ENCODE measurements at places on chromosomes 1 and 21. TPM values are rescaled to one million over a fixed set of nuclear protein-coding genes. Genes with fewer than 3 reads are reported as not detected.
A peak's percentile ranks its signal among the peaks of the same experiment; 100 is the strongest.

SLAMF6 gene
- total RNA-seq: 40.3 TPM

THAP3 gene
- 15.3 TPM for total RNA-seq

LRRC8D gene
- 37.4 TPM for total RNA-seq

FAM72D gene
- 1.7 TPM for total RNA-seq

DNA sequence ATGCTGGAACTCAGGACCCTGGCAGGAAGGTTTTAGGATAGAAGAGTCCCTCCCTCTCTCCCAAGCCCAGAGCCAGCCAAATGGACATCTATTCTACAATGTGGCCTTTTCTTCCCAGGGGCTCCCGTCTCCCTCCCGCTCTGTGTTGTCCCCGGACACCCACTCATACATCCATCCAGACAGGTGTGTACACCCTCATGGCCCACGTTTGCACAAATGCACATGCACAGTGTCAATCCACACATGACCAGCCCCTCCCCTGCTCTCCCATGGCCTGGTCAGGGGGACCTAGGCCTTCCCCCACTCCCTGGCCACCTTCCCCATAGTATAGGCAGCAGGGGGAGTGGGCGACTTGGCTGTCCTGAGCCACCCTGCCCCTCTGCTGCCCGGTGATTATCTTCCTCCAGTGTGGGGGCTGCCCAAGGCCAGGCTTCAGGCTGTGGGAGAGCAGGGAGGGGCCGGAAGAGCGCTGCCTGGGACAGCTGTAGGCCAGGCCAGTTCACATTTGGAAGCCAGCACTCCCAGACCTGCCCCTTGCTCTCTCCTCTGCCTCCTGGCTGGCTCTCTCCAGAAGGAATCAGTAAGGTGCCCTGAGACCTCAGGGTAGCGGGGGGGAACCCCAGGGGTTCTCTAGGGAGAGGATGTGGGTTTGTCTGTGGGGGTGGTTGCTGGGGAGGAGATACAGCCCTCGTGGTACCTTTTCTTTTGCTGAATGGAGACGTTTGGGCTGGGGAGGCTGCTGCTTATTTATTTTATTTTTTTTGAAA is 4.1 kb upstream of the PTPN7 start:
- DNase-seq: peak; percentile 90

DNA sequence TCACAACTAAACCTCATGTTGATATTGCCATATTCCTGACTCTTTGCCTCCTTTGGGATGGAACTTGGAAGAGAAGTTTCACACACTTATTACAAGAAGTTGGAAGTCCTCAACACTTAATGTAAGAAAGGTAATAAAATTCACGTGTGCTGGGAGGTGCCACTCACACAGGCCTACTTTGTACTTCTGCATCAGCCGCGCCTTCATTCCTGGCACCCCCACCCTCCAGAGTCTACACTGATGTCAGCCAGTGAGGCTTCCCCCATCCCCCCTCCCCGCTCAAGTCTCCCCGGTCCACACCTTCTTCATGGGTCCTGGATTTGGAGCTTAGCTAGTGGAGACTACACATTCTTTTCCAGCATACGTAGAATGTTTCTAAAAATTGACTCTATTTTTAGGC is 24.8 kb upstream of the SLC45A1 start:
- no peak for DNase-seq

TAS1R1 gene
- 0.56 TPM for total RNA-seq

- no peak for DNase-seq
These were observed 50.1 kb downstream of the TUT4 start for GRCh38 chr1:52502789-52503188.
